Immature natural killer cell (primary cell): ENCODE measurements at places on chromosomes 12 and 14. TPM values are rescaled to one million over a fixed set of nuclear protein-coding genes. Genes with fewer than 3 reads are reported as not detected.

Gene RIC8B
- polyA plus RNA-seq: 5.0 TPM

Gene TCTN1
- polyA plus RNA-seq: 10.0 TPM

Gene SLC38A4
- not detected for polyA plus RNA-seq

DNA sequence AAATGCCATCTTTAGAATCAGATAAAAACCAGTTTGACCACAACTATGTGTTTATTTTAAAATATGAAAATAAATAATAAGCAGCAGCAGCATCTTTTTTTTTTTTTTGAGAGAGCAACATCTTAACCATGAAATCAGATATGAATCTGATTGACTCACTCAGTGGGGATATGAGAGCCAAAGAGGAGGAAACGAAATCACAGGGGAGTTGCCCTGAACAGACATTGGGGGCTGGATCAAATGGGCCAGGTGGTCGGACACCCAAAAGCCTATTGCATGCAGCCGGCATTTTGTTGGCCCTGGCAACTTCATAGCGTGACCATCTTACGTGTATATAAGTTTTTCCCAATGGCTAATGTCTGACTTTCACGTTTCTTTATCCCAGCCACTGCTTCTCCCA, 321.1 kb downstream of the NPAS3 start:
- no peak for DNase-seq

- DNase-seq: no peak
Observed at GRCh38 chr14:58765418-58765831, 127.7 kb downstream of the DACT1 start.

GRCh38 chr12:40648519-40648918, 43.7 kb upstream of the CNTN1 start:
- DNase-seq: no peak

- DNase-seq: no peak
Observed at GRCh38 chr12:93203361-93203760, 174.4 kb upstream of the NUDT4 start.

DNA sequence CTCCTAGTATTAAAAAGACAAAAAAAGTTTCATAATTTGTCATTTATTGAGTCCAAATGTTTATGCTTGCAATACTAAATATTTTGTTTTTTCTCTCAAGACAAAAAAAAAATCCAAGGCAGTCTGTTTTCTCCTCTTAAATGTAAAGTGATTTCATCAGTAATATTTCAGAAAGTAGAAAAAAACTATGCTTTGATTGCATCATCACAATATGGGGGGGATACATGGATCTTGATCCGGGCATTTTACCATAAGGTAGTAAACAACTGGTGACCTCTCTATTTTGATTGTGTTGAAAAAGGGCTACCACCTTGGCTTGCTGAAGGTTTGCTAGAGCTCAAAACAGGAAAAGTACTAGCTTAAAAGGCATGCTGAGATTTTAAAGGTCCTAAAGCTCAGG, 43.6 kb downstream of the ERGIC2 start:
- no peak for DNase-seq

DNA sequence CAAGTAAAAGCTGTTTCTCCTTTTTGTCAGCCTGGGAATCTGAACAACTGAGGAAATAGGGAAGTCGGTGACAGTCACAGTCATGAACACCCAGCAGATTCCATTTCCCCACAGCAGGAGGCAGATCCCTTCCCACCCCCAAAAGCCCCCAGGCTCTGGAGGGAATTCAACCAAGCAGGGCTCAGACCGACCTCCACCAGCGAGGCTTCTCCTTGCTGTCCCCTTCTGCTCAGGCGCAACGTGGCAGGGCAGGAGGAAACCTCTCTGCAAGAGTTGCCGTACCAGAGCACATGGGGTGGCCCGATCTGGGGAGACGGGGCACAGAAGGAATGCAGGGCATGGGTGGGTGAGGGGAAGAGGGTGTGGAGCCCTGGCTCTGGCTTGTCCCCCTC, 319 bp downstream of the GALNT6 start:
- DNase-seq: peak; percentile 27

DNA sequence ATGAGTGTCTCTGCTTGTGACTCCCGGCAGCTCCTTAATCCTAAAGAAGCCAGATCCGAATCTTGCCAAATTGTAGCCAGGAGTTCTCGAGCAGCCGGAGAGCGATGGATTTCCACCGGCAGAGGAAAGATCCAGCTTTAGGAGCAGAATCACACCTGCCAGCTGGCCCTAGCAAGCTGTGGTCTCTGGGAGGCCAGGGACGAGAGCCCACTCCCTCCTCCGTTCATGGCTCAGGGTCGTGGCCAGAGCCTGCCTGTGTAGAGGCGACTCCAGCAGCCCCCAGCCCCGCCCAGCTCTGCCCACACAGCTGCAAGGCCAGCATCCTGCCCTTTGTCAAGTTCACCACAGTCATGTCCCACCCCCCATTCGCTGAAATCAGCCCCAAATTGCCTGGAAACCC, 121.0 kb downstream of the SCARB1 start:
- DNase-seq: no peak

DNA sequence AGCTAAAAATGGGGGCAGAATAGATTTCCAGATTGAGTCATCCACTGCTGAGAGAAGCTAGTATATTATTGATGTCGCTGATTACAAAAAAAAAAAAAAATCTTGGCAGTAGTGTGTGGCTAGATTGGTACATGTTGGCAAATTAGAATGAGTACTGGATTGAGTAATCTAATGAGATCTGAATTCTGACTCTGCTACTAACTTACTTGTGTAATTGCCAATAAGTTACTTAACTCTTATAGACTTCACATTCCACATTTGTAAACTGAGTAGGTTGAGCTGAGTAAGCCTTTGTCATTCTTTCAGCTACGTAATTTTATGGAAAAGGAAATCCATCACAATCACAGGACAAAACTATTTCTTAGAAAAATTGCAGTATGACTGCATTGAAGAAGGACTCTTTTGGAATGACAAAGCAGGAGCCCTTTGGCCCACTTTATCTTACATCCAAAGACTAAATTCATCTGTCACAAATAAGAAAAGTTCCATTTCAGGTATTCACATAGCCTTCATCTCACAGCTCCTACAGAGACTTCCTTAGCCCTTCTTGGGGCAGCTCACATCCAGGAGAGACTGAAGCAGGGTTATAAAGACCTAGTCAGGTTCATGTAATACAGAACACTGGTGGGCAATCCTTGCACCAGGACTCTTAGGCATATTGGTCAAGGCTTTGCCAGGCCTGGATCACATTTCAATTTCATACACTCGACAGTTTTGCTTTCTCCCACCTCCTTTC, 197.3 kb upstream of the CPNE8 start:
- DNase-seq: no peak

DNA sequence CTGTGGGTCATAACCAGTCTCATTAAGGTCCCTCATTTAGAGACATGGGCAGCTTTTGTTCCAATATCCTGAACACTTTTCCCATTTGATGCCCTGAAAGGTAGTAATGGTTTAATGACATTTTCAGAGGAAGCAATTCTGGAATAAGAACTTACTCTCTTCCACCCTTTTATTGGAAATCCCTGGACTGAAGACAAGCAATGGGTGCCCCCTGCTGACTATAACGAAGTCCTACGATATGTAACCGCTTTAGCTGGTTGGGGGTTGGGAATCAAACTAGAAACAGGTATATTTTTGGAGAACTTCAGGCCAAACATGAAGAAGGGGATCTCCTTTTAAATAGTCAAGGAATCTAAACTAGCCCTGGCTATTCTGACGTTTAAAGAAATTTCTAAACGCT, 20.5 kb downstream of the SARNP start:
- DNase-seq: peak; percentile 14

GRCh38 chr12:6644257-6644596, 3.0 kb downstream of the ACRBP start:
- no peak for DNase-seq

- DNase-seq: no peak
Observed at GRCh38 chr14:56061051-56061450, 57.2 kb upstream of the PELI2 start.

DNA sequence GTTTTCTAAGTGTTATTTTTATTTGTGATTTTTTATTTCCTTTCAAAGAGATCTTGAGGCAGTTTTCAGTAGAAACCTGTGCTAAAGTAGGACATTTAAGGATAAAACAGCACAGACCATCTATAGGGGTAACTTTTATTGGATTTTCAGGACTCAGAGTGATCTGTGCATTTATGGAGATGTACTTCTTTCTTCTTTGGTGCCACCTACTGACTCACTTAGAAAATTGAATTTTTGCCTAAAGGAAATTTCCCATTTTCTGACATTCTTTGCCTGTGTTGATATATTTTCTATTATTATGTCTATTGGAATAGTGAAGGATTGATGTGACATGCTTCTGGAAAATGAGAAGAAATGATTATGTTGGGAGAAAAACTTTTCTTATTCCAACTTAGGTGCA, 113.0 kb downstream of the UNC79 start:
- DNase-seq: no peak

DNA sequence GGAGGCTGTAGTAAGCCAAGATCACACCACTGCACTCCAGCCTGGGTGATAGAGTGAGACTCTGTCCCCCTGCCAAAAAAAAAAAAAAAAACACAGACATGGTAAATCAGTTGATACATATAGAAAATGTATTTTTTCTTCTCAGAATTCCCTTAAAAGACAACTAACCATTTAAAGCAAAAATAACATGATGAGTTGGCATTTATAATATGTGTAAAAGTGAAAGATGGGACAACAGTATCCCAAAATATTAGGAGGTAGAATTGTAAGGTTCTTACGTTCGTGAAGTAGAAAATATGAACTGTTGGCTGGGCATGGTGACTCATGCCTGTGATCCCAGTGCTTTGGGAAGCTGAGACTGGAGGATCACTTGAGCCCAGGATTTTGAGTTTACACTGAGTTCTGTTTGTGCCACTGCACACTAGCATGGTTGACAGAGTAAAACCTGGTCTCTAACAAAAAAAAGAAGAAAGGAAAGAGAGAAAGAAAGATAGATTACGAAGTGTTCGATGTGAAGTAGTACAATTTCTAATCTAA, 296.7 kb downstream of the FBXL14 start:
- DNase-seq: no peak

- no peak for DNase-seq
Observed at GRCh38 chr14:64654901-64655300, 49.3 kb upstream of the PLEKHG3 start.
